ENCODE measurements at places on chromosomes 2 and 18.

GRCh38 chr2:112244854-112245253, 10.0 kb downstream of the ZC3H8 start:
- no peak for DNase-seq

DNA sequence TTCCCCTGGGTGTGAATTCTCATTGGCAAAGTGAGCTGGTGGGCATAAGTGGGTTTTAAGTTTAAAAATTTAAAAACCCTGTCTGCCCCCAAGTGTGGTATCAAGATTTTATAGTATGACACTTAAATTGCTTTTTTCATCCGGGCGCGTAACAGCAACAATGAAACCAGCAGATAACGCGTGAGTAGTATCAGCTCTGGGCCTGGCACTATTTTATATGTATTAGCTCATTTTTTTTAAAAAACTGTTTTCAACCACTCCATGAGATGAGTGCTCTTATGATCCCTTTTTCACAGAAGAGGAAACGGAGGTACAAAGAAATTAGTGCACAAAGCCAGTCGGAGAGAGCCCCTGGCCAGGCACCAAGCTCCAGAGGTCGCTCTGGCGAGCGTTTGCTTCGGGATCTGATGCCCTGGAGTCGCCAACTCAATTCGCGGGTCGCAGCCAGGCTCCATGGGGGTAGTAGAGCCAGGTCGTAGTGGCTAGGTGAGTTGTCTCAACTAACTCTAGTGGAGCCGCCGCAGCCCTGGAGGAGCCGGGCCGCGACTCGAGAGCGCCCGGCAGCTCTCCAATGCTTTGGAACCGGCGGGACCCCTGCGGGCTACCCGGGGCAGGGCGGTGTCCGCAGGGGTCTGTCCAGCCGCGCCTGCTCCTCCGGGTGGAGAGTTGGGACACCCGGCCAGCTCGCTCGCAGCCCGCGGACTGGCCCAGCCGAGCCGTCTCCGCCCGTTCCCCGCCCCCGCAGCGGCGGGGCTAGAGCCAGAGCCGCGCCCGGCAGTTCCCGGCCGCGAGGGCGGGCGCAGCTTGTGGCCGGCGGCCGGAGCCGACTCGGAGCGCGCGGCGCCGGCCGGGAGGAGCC, at the start of gene IL1R1:
Gene IL1R1 (plus strand): TSS at position 777 of the 859 bp plus-strand sequence. CDS start 14,979 bp downstream, outside the sequence.
- peak; percentile 15 for DNase-seq

GRCh38 chr18:22254088-22254487, 84.7 kb downstream of the GATA6 start:
- DNase-seq = no peak

DNA sequence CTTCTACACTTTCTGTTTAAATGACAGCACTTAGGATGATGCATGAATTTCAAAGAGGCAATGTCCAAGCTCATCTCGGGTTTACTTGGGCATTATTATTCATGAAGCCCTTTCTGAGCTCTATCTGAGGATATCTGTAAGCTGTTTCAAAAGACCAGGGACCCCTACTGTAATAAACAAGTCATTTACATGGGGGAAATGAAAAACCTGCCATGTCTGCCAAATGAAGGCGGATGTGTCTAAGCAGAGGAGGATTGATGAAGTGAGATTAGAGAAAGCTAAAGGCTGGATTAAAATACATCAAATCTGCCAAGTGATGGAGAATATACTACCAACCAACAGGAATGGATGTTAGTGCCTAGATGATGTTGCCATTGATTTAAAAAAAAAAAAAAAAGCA, 64.5 kb downstream of the SUCLG1 start:
- no peak for DNase-seq

GRCh38 chr2:61135510-61135909, 26.5 kb upstream of the C2orf74 start:
- DNase-seq = no peak

- DNase-seq = no peak
These were observed 44.8 kb upstream of the ZDBF2 start for GRCh38 chr2:206229642-206230041.

DNA sequence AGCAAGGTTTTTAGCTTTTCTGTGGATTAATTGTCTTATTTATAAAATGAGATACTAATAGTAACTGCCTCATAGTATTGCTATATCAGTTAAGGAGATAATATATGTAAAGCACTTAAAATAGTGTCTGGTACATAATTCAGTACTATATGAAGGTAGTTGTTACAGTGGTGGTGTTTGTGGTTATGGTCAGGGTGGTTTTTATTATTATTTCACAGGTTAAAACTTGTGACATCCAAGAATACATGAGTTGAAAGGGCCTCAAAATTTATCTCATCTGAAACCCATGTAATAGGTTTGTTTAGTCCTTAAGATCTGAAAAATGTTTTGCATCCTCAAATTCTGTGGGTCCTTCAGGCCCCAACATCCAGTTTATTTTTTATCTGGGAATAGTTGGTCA, 369.5 kb upstream of the LRATD1 start:
- no peak for DNase-seq

- DNase-seq = no peak
These were observed 11.8 kb upstream of the DSG2 start for GRCh38 chr18:31486165-31486564.

DNA sequence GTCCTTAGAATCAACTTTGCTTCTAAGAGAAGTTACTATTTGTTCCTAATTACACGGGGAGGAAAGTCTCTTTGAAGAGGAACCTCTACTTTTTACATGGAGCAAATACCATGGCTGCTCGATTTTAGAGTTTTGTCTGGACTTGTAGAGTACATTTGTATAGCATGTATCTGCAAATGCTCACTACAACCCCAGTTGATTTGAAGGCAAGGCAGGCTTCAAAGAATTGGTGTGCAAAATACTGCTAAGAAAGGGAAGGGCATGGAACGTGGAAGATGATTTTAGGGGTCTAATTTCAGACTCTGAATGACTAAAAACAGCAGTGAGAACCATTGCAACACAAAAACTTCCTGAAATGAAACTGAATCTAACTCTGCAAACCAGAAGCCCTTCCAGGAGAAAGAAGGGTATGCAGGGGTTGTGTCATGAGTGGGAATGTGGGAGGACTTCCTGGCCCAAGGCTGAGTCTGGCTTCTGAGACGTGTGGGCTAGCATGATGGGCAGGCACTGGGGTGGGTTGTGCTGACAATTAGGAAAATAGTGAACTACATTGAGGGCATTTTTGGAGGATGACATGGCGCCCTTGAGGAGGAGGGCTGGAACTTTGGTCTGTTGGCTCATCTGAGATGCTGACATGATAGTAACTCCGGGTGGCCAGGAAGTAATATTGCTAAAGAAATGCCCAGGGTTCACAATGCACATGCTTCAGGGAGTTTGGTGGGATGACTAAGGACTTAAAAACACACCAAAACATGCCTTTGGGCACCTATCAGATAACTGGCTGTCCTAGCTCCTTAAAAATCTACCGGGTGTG, 18.9 kb upstream of the IL1R2 start:
- DNase-seq = no peak

GRCh38 chr2:67445652-67446268, 48.6 kb downstream of the ETAA1 start:
- no peak for DNase-seq

DNA sequence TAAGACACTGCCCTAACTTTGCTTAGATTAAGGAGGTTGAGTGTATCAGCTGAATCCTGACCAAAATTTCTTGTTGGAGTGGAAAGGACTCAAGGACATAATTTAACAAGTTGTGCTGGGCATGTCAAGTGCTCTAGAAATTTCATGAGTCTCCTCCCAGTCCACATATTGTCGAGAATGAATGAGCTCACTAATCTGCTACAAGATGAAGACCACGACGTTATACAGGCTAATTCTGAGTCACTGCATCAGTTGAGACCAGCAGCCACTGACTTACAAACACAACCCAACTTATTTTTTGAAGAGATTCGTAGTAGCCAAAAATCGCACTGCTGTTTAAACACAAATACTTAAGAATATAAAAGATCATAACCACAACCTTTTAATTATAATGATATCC, 28.7 kb upstream of the SLC8A1 start:
- DNase-seq = no peak

DNA sequence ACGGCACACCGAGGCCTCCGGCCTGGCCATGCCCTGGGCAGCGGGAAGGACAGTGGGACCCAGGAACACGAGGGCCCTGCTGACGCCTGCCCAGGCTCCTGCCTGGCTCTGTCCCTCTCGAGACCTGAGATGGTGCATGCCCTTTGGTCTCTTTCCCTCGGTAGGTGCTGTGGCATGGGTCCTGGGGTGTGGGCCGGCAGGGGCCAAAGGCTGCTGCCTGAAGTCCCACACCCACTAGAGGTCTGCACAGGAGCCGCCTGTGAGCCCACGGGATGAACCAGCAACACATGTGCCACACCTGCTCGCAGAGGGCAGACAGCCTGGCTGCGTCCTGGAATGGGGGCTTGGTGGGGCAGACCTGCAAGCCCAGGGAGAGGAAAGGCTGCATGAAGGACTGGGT, 73.3 kb downstream of the NDUFA10 start:
- no peak for DNase-seq

DNA sequence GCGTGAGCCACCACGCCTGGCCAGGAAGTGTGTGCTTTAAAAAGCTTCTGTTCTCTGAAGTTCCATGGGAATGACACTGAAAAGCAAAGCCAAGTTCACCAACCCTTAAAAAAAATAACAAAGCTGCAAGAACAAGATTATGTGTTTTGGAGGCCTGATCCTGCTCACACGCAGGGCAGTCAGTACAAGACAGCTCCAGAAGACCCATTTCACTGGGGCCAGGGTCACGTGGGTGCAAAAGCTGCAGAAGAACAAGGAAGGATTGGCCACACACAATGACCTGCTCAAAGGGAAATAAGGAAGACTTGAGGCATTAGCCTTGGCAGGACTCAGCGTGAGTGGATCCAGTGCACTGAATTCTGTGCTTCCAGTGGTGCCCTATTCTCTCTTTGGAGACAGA, 187.9 kb downstream of the NCK2 start:
- DNase-seq = no peak

DNA sequence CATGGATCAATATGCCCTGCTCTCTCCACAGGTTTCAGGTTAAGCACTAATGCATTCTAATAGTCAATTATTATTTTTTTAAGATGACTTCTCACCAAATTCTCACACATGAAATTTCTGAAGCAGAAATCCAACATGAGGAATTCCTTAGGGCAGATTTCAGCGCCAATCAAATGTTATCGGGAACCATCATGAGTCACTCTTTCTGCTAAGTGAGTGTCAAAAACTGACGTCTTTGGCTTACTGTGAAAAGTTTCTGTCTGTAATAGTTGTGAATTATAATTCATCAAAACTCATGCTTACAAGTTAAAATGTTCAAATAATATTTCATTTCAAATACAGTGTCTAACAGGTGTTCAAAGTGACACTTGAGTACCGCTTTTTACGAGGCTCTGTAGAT, 1038.6 kb downstream of the SOCS6 start:
- no peak for DNase-seq

DNA sequence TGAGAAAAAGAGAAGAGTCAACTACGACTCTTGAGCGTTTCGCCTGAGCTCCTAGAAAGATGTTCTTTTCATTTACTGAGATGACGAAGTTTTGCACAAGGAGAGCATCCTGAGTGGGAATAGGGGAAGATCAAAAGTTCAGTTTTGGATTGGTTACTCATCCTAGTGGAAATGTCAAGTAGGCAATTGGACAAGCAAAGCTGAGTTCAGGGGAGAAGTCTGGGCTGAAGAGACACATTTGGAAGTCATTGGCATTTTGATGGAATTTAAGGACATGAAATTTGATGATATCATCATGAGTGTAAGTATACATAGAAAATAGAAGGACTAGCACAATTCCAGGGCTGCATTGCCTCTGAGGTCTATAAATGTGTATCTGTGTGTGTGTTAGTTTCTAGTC, 416.6 kb downstream of the RAD51AP2 start:
- DNase-seq = no peak

GRCh38 chr2:65754219-65754618, 321.8 kb upstream of the SPRED2 start:
- DNase-seq = no peak

GRCh38 chr18:12838178-12838634, 45.8 kb downstream of the PTPN2 start:
- DNase-seq = no peak

DNA sequence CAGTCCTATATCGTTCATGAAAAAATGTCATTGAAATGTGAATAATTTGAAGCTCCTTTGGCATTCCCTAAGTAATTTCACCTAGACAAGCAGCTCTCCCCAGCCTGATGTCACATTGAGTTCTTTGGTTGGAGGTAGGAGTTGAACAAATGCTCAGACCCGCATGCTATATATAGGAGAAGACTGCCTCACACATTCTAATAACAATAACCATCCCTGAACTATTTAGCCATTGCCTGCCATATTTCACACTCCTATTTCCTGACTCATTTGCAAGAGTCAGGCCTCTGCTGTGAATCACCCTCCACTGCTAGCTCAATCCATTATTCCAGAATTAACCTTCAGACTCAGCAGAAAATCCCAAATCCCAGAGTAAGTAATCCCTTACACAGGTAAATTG, 256.6 kb upstream of the ACVR2A start:
- DNase-seq = no peak

GRCh38 chr2:170685591-170685990, 29.5 kb upstream of the SP5 start:
- DNase-seq = no peak

DNA sequence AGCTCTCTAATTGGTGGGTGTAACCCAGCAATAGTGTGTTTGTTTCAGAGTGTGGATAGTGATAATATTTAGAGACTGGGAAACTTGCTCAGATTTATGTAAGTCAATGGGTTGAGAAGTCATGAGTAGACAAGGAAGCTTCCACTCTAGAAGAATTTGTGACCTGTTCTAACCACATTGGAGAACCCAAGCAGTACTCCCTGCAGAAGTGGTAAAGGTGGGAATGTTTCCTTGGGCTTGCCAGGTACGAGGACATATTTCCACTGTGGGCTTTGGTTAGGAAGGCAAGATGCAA, 350.4 kb downstream of the THSD7B start:
- DNase-seq = no peak

DNA sequence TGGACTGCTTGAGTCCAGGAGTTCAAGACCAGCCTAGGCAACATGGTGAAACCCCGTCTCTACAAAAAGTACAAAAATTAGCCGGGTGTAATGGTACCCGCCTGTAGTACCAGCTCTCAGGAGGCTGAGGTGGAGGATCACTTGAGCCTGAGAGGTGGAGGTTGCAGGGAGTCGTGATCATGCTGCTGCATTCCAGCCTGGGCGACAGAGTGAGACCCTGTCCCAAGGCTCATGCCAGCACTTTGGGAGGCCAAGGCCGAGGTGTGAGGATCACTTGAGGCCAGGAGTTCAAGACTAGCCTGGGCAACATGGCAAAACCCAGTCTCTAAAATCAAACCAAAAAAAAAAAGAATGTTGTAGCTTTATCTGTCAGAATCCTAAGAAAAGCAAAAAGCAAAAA, 25.4 kb downstream of the SMC6 start:
- DNase-seq = no peak

DNA sequence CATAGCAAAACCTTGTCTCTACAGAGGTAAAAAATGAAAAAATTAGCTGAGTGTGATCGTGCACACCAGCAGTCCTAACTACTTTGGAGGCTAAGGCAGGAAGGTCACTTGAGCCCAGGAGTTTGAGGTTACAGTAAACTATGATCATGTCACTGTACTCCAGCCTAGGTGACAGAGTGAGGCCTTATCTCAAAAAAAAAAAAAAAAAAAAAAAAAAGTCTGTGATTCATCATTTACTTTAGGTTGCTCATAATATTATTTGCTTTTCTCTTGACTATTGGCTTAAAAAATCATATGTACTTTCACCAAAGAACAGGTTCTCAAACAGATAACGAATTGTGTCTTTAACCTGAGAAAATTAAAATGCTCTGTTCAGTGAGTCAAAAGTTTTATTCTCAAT, 129.1 kb downstream of the MYO3B start:
- no peak for DNase-seq

- peak; percentile 8 for DNase-seq
These were observed 140.5 kb downstream of the TPGS2 start for GRCh38 chr18:36688020-36688965.

GRCh38 chr2:181483876-181484275, 26.7 kb downstream of the ITGA4 start:
- no peak for DNase-seq

Data from stimulated activated CD8-positive, alpha-beta memory T cell treated with anti-CD3 and anti-CD28 coated beads, Interleukin-2, amount 100 ng/mL, for 48 hours (primary cell).